ENCODE measurements at places on chromosomes 2 and 18. TPM values are rescaled to one million over a fixed set of nuclear protein-coding genes. Genes with fewer than 3 reads are reported as not detected.

SERPINB5 gene
- total RNA-seq = not detected

MTLN gene
- 123 TPM for total RNA-seq

ST8SIA3 gene
- not detected for total RNA-seq

HOXD3 gene
- 1.0 TPM for total RNA-seq

PLA2R1 gene
- 2.5 TPM for total RNA-seq
